ENCODE measurements at places on chromosomes 1 and 21. TPM values are rescaled to one million over a fixed set of nuclear protein-coding genes. Genes with fewer than 3 reads are reported as not detected.

GRCh38 chr21:43284700-43285099 lies 115.9 kb downstream of the CRYAA start:
- DNase-seq: no peak

DNA sequence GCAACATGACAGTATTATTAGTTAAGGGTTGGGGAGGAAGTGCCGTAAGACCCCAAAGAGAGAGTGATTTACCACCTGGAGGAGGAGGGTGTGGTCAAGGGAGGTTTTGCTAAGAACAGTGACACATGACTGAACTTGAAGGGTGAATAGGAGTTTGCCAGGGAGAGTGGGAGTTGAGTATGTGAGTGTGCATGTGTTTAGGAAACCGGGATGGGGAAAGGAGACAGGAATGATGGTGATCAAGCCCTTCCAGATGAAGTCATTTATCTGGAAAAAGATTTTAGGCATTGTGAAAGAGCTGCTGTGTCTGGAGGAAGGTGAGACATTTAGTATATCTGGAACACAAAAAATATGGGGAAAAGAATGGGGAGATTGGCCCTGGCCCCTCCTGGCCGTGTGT lies 28.1 kb upstream of the IL10 start:
- DNase-seq: no peak

DNA sequence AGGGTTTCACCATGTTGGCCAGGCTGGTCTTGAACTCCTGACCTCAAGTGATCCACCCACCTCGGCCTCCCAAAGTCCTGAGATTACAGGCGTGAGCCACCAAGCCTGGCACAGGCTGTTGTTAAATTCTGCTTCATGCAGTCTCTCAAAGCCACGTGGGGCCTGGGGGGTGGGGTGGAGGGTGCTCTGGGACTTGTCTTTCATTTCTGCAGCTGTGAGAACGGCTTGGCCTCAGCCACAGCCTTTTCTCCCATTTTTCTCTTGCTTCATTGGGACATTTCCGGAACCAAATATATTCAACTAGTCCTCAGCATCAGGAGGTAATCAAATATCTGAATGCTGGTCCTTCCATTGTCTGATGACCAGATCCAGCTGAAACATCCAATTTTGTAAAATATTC lies 27.6 kb upstream of the KCNE2 start:
- no peak for DNase-seq

DNA sequence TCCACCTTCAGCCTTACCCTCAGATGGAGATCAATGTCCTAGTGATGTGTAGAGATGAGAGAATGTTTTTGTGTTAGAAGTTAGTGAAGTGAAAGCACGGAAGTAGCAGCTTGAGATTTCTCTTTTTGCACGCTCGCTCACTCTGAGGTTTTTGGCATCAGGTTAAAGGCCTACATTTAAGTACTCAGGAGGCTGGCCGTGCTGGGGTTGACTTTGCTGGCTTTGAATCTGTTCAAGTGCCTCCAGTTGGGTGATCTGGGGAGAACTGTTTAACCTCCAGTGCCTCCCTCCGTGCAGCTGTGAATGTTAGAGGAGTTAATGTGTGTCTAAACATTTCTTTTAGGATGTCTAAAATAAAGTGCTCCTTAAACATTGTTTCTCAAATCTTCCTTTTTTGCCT lies 13.9 kb downstream of the PHGDH start:
- DNase-seq: peak; percentile 7

DNA sequence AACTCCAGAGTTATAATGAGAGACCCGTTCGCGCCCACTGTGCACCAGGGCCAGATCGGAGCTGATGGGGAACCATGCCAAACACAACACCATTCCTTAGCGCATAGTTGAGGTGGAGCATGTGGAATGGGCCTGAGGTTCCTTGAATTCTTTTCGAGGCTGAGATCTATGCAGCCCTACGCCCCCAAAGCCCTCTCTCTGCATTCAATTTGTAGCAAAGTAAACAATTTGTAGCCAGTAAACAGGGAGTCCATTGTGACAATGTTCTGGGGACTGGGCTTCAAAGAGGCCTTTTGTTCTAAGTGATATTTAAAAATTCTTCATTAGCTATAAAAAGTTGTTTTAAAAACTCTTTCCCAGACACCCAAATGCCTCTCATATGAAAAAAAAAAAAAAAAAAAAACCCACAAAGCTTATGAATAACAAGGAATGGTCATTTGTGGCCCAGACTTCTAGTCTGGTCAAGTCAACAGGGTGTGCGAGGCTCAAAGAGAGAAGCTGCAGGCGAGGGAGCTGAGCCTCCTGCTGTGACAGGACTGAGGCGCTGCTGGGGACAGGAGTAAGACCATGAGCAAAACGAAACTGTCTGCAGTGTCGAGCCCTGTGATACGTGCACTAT lies 30.6 kb upstream of the KCNE2 start:
- DNase-seq: no peak

DNA sequence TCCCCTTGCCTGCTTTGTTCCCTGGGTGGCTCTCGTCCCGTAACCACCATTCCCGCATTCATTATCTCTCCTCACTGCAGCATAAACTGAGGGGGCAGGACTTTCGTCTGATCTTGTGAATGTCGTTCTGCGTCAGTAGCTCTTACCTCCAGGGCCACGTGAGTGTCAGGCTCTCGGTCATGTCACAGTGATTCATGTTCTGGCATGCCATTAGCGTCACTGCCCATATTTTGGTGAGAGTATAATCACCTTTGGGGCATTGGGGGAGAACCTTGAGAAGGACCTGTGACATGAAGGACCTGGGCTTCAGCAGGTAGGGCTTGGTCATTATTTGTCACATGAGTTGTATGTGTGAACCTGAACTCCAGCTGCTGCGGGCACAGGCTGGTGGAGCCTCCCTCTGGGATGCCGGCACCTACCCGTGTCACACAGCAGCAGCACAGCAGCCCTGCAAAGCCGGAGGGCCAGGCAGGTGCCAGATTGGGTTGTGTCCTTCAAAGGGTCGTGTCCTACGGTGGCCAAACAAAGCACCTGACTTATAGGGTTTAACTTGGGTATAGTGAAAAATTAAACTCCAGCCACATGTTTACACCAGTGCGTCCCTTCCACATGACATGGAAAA lies 68.5 kb downstream of the BACE2 start:
- DNase-seq: no peak

DNA sequence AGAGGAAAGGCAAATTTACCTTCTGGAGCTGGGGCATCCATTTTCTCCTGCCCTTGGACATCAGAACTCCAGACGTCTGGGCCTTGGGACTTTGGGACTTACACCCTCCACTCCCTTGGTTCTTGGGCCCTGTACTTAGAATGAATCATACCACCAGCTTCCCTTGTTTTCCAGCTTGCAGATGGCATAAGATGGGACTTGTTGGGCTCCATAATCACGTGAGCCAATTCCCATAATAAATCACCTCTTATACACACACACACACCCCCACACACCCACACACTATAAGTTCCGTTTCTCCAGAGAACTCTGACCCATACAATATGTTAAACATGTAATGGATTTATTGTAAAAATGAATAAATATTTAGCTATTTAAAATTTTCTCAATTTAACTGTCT lies 185.7 kb downstream of the GIPC2 start:
- DNase-seq: no peak

GRCh38 chr1:23634518-23634839 lies 57.1 kb upstream of the RPL11 start:
- no peak for DNase-seq

DNA sequence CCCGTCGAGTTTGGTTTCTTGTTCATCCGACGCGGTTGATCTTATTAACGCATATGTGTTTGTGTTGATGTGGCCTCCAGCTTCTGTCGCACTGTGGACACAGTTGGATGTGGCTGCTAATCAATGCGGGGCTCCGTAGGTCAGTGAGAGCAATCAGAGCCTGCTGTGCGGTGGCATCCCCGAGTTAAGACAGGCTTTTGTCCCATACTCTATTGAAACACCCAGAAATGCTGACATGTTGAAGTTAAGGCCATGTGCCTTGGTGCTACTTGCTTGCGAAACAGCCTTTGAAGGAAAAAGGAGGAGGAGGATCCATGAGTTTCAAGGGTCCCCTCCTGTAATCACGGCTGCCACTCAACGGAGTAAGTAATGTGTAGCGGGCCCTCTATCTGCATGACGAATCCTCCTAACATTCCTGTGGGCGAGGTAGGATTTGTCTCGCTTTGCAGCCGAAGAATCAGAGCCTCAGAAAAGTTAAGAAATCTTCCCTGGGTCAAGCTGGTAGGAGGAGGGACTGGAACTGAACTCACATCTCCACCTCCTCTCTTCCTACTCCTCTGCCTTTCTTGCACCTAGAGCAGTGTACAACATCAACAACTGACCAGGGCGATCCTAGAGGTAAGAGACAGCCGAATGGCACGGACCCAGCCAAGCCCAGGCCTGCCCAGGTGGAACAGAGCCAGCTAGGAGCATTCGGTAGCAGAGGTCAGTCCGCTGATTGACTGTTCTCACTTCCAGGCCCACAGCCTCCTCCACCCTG lies 19.5 kb downstream of the PDE9A start:
- DNase-seq: no peak

DNA sequence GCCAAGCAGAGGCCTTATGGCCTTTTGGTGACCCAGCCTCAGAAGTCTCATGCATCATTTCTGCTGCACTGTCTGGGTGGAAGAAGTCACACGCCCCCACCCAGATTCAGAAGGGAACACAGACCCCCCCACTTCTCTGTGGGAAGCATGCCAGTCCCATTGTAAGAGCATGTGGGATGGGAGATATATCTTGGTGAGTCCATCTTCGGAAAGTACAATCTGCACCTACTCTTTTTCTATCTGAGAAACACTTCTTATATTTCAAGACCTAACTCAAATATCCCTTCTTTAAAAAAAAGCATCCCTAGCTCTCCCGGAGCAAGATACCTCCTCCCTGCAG lies 159.6 kb upstream of the FGGY start:
- no peak for DNase-seq

DNA sequence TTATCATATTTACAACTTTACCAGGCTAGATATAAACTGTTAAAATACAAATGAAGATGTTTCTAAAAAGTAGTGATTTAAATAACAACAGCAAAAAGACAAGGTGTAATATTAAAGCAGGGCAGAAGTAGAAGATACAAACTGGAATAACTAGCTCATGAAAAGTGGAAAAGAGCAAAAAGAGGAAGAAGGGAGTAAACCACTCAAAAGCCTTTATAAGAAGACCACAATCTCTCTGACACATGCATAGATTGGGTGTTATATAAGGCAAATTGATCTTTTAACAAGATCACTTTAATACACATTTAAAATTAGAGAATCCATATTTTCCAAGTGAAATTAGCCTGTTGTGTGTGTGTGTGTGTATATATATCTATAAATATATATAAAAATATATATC lies 5.0 kb downstream of the DENND1B start:
- DNase-seq: no peak

DNA sequence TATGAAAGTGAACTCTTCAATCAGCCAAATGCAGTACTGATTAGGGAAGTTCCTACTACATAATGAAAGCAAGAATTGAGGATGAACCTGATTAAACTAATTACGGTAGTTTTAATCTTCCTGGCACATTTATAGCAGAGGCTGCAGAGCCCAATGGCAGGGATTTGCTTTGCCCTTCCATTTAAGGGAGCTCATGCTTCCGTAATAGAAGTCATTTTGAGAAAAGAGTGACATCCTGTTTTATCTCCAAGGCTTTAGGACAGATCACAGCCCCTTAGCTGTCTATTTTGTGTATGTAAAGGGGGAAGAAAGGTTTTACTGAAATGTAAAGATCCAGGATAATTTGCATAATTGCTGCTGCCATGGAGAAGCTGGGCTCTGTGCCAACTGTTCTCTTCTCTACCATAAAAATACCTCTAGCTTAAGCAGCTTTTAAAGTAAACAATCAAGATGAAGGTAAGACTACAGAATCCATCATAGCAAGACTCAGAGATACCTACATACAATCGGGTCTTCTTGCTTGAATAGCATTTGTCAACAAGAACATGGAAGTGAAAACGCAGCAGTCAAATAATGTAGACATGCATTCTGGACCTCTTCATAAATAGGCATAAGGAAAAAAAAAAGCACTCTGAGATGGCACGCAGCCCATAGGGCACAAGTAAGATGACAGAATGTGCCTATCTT lies 62.5 kb downstream of the ASH1L start:
- peak; percentile 19 for DNase-seq

GRCh38 chr1:233406994-233407631 lies 79.6 kb downstream of the MAP3K21 start:
- no peak for DNase-seq

DNA sequence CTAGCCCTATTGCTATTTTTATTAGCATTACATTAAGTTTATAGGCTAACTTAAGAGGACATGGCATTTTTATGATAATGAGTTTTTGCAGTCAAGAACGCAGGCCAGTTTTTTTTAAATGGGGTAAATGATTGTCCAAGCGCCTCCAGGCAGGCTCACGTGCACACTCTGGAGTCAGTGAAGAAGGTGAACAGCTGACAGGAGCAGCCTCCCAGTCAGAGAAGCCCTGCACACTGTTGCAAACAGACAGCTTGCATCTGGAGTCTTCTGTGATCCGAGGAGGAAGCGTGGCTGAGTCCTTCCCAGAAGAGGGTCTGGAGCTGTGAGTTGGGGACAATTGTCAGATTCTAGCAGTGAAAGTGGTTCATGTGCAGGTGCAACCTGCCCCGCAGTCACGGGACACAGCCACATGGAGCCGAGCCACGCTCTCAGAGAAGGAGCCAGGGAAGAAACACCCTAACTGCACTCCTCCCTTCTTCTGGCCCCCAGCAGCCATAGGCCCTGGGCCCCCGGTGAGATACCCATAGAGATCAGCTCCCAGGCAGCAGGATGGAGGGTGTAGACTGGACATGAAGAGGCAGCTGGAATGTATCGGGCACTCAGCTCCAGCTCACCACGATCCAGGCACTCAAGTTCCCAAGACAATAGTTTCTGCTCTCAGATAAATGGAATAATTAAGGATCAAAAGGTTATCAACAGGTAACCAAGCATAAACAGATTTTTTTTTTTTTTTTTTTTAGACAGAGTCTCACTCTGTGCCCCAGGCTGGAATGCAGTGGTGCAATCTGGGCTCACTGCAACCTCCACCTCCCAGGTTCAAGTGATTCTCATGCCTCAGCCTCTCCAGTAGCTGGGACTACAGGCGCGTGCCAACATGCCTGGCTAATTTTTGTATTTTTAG lies 26.4 kb downstream of the CAPN2 start:
- no peak for DNase-seq

- no peak for DNase-seq
These were observed 717.4 kb upstream of the ZP4 start for GRCh38 chr1:238608144-238608543.

GRCh38 chr1:214386747-214387146 lies 105.8 kb downstream of the SMYD2 start:
- DNase-seq: no peak

- peak; percentile 26 for DNase-seq
These were observed 1.5 kb downstream of the GSTM2 start for GRCh38 chr1:109669246-109669948.

Gene EDARADD
- total RNA-seq: 2.6 TPM

DNA sequence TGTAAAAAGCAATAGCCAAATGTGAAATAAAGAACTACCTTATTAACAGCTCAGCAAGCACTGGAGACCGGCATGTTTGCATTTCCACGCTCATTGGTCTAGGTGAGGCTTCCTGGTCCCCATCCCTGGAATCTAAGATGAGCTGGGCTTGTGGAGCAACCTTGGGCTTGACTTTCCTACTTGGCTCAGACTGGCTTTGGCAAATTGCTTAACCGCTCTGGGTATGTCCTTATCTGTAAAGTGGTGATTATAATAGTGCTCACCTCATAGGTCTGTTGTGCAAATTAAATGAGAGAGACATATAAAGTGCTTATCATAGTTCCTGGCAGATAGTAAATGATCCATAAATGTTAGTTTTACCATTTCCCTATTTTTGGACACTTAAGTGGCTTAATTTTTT lies 49.4 kb upstream of the CACNA1E start:
- DNase-seq: no peak

Gene SVBP
- 15.2 TPM for total RNA-seq

Gene NUP210L
- 0.18 TPM for total RNA-seq

Gene C1orf226
- 0.13 TPM for total RNA-seq

Gene ACAP3
- total RNA-seq: 59.7 TPM

Measured in natural killer cell (primary cell).